ENCODE measurements at places on chromosomes 13 and 19.

DNA sequence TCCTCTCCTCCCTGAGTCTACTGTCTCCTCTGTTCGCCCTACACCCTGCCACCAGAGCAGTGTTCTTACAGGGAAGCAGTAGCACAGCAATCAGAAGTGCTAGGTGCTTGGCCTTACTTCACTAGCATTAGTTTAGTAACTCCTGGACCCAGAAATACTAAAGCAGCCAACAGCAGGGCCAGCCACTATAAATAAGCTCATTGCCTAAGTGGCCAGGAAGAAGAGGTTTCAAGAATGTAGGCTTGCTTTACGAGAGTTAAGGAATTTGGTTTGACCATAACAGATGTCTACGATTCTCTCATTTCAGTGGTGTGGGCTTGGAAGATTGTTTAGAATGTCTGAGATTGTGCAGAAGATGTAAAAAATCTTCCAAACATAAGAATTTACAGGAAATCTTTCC, 103.3 kb downstream of the ZAR1L start:
- no peak for DNase-seq

DNA sequence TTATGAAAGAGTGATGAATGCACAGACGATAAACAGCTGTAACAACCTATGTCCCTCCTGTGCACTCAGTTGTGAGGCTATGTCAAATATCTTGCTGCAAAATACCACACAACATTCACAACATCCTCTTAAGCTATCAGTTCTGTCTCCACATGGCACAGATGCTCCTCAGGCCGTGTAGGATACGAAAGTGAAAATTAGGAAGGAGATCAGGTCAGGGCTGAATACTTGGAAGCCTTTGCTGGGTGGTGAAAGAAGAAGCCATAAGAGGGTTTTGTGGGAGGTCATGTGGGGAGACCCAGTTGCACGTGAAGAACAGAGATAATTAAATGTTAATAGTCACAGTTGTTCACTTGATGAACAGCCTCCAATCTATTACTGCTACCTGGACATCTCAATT, 58.9 kb downstream of the RXFP2 start:
- no peak for DNase-seq

GRCh38 chr13:62663767-62664166, 1248.1 kb upstream of the PCDH20 start:
- DNase-seq: no peak

GRCh38 chr13:102692491-102692826, 2.4 kb downstream of the METTL21C start:
- DNase-seq: no peak

GRCh38 chr13:19062801-19063200, 118.8 kb downstream of the TUBA3C start:
- no peak for DNase-seq

DNA sequence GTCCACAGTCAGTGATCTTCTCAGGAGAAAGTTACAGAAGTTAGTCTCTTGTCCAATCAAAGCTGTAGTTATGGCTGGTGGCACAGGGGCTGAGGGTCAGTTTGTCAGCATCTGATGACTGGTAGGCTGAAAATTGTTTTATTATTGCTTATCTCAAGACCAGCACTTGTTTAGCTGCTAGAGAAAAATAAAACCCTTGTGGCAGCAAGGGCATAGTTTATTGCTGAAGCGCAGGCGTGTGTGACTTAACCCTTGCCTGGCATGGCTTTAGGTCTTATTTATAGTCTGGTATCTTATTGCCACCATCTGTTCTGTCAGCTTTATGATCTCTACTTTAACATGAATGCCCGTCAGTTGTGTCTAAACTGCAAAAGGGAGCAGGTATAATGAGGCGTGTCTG, 154.7 kb downstream of the USP12 start:
- no peak for DNase-seq

GRCh38 chr13:104357672-104358354, 1291.6 kb upstream of the SLC10A2 start:
- no peak for DNase-seq

- DNase-seq: no peak
These were observed 136.5 kb upstream of the GPR12 start for GRCh38 chr13:26896986-26897668.

GRCh38 chr13:79434556-79434955, 28.5 kb upstream of the RBM26 start:
- DNase-seq: no peak

- no peak for DNase-seq
These were observed 209.2 kb downstream of the B3GLCT start for GRCh38 chr13:31408927-31409326.

DNA sequence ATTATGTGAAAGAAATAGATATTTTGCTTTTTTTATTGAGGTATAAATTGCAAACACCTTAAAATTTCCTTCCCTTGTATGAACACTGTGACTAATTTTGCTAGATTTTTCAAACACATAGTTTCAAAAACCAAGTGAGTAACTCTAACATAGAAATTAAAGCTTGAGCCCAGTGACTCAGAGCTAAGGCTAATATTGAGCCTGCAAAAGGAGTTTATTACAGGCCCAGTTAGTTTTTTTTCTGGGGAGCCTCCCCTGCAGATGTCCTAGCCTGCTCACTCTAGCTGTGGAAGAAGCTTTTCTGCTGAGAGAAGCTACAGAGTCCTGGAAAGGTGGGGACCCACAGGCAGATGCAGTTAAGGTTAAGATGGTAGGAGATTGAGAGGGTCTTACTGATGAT, 3.4 kb downstream of the ZNF430 start:
- no peak for DNase-seq
